Activated CD8-positive, alpha-beta memory T cell treated with anti-CD3 and anti-CD28 coated beads for 1 hour (primary cell): ENCODE measurements at places on chromosomes 3 and 15.

DNA sequence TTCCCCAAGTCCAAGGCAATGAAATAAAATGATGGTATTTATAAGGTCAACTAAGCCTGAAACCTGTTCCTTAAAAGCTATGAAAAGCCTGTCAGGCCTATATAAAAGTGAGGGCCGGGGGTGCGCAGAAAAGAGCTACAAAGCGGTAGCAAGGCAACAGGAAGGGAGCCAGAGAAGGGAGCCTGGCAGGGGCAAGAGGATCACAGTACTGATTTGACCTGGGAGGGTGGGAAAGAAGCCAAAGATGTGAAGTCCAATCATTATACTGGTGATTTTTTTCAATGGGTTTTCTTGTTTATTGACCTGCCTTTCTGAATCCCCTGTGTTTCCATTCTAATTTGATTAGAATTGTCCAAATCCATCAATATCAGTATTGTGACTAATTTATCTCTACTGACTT lies 64.3 kb upstream of the STT3B start:
- no peak for DNase-seq

DNA sequence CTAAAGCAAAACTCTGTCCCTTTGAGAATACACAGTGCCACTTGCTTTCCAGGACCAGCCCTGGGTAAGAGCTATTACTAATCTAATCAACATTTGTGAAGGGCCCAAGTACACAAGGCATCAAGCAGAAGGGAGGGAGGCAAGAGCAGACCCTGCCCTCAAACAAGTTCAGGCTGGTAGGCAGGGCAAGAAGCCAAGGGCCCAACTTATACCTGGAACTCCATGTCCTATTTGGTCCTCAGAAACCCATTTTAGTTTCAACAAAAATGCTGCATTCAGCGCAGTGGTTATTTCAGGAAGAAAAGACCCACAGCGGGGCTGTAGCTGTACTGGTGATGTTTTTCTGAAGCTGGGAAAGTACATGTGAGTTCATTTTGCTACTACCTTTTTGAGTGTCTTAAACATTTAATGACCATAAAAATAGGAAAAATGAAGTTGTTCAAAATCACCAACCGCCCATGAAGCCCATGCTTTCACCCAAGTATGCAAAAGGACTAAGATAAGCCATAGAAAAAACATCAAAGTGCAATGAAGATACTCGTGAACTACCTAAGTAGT lies 2.8 kb downstream of the RPS17 start:
- DNase-seq = no peak

DNA sequence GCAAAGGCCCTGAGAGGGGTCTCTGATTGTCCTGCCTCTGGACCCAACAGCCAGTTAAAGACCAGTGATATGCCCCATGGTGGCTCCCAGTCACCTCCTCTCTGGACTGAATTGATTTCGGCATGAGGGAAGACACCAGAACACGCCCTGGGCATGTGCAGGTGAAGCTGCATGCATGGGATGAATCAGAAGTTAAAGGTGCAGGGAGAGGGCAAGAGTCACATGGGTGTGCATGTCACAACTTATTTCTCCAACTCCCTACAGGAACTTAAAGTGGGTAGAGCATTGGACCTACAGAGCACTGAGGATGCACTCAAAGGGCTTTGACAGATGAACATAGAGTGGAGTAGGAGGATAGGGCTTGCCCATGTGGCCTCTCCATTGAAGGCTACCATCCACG lies 16.9 kb upstream of the RHCG start:
- no peak for DNase-seq

DNA sequence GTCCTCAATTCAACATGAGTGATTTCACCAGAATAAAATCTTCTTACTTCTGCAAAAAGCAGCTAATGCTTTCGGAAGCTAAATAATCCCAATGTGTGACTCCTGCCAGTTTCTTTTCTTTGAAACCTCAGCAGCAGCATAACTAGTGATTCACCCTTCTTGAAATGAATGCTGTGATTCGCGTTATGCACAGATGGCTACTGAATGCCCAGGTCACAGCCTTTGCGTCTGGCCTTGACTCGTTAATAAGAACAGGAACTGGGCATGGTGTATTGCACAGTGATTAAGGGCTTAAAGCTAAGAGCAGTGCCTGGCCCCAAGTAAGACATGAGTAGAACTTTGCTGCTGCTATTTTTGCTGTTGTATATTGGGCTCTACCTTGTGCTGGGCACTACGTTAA lies 19.0 kb downstream of the CGNL1 start:
- no peak for DNase-seq

- no peak for DNase-seq
Measured at GRCh38 chr3:15750143-15750542, 47.6 kb downstream of the ANKRD28 start.

DNA sequence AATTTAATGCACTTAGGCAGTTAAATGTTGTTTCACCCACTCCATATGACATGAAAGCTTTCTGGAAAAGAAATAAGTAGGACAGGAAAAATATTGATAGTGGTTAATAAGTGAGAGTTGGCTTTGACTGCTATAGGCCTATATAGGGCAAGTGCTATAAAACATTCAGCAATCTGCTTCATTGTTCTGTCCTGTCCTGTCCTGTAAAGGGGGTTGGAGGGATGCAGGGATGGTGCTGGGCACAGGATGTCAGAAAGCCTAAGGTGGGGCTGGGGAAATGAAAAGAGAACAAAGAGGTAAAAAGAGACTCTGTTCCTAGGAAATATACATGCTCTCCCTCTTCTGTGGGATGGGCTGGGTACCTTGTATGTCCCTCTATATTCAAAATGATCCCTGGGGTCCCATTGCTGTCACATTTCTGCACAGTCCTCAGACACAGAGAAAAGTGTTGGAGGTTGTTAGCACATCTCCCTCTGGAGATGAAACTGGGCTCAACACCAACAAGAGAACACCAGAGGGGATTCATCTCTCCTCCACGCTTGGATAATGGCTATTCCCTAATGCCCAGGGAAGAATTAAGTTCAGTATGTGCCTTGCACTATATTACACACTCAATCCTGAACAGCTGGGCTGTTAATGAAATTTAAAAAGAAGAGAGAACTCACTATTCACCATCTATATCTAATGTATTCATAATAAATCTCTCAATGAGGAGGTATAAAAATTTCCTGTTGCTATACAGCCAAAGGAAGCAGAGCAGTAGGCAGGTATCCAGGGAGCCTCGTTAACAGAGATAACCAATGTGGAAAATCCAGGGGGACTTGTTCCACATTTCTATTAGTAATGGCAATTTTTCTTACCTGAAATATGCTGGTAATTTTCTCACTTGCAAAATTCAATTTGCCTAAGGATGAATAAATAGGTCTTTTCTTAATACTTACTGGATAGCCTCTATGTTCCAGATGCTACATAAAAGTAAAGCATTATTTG lies 108.1 kb upstream of the ZBED2 start:
- DNase-seq = no peak

GRCh38 chr15:51243774-51244173 lies 94.6 kb downstream of the CYP19A1 start:
- DNase-seq = no peak

DNA sequence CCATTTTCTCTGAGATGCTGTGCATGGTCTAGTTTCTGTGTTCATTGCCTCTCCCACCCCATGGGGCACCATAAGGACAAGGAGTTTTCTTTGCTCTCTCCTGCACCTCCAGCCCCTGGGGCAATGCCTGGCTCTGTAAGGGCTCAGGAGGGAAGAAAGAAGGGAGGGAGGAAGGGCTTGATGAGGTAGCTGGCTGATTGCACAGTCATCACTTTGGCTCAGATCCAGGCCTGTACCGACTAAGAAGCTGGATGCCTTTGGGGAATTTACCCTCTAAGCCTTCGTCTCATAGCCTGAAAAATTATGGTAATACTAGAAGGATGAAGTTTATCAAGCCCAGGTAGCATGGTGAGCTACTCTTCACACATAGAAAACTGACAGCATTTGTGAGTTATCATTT lies 382.9 kb downstream of the GABRG3 start:
- no peak for DNase-seq
